CD8-positive, alpha-beta memory T cell (primary cell): ENCODE measurements at places on chromosomes 7 and 10. TPM values are rescaled to one million over a fixed set of nuclear protein-coding genes. Genes with fewer than 3 reads are reported as not detected.

LEP gene
- not detected for polyA plus RNA-seq

DNA sequence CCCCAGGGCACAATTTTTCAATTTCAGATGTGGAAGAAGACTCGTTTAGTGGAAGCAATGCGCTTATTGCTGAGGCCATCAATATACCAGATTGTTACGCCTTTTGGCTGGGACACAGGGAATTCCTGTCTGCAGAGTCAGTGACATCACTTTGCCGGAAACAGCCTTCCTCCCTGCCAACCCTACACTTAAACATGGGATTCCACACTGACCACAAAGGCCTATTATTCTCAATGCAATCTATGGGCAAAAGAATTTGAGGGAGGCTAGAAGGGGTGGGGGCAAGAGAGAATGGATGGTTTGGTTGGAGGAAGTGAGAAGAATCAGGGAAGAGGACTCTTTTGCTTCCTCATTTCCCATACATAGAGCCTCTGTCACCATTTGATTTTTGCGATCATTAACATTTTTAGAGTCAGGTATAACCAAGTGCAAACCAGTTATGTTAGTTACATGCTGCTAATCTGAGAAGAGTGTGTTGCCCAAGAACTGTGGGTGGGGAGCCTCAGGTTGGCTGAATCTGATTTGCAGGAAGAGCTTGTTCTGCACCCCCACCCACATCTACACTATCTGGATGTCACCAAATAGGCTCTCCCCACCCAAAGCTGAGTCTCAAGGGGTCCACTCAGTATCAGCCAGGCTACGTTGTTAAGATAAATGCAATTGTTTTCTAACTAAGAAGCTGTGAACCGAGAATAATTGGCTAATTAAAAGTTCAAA, 58.2 kb downstream of the ENTPD1 start:
- no peaks in the 10 kb centered on the region for H3K27me3 ChIP-seq
- H3K27ac ChIP-seq = no peak overlapping the region
- DNase-seq = no peak
- no peak overlapping the region for H3K4me3 ChIP-seq
- no peaks in the 10 kb centered on the region for H3K4me1 ChIP-seq

DNA sequence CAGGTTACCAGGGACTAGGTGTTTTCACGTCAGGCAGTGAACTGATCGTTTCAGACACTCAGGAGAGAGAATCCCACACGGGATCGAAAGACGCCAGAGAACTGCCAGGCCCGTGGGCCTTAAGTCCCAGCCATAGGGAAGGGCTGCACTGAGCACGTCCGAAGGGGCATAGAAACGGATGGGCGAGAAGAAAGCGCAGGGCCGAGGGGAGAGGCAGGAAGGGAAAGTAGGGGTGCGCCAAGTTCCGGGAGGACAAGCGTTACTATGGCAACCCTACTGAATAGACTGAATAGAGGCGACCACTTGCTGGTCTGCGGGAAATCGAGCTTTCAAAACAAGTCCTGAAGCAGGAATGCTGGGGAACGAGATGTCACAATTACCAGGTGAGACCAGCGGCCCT, 421.3 kb upstream of the NUPR2 start:
- DNase-seq = no peak
- H3K4me1 ChIP-seq = no peaks in the 10 kb centered on the region
- H3K27ac ChIP-seq = no peak overlapping the region
- H3K36me3 ChIP-seq = no peaks in the 10 kb centered on the region

- H3K27ac ChIP-seq = no peak overlapping the region
- H3K4me3 ChIP-seq = no peak overlapping the region
- H3K4me1 ChIP-seq = peaks cover 13% of the 10 kb centered on the region
- no peaks in the 10 kb centered on the region for H3K27me3 ChIP-seq
Observed at GRCh38 chr7:36116347-36117202, 36.5 kb upstream of the EEPD1 start.

OPTN gene
- 96.9 TPM for polyA plus RNA-seq

- H3K27ac ChIP-seq = no peak overlapping the region
- no peak for DNase-seq
- no peak overlapping the region for H3K4me3 ChIP-seq
- H3K36me3 ChIP-seq = no peaks in the 10 kb centered on the region
Observed at GRCh38 chr7:70005891-70006260, 407.6 kb downstream of the AUTS2 start.

DNA sequence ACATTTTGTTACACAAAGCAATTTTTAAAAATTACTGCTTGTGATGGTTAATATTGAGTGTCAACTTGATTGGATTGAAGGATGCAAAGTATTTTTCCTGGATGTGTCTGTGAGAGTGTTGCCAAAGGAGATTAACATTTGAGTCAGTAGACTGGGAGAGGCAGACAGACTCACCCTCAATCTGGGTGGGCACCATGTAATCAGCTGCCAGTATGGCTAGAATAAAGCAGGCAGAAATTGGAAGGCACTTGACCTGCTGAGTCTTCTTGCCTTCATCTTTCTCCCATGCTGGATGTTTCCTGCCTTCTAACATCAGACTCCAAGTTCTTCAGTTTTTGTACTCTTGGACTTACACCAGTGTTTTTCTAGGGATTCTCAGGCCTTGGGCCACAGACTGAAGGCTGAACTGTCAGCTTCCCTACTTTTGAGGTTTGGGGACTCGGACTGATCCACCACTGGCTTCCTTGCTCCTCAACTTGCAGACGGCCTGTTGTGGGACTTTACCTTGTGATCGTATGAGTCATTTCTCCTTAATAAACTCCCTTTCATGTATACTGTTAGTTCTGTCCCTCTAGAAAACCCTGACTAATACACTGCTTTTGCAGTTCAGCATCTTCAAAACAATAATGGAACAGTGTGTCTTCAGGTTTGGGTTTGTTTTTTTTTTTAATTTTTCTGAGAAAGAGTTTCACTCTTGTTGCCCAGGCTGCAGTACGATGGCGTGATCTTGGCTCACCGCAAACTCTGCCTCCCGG, 244.1 kb upstream of the SEMA3C start:
- no peak overlapping the region for H3K27ac ChIP-seq
- no peaks in the 10 kb centered on the region for H3K36me3 ChIP-seq
- no peaks in the 10 kb centered on the region for H3K4me1 ChIP-seq
- no peak for DNase-seq
- H3K4me3 ChIP-seq = no peak overlapping the region
- no peaks in the 10 kb centered on the region for H3K27me3 ChIP-seq

DNA sequence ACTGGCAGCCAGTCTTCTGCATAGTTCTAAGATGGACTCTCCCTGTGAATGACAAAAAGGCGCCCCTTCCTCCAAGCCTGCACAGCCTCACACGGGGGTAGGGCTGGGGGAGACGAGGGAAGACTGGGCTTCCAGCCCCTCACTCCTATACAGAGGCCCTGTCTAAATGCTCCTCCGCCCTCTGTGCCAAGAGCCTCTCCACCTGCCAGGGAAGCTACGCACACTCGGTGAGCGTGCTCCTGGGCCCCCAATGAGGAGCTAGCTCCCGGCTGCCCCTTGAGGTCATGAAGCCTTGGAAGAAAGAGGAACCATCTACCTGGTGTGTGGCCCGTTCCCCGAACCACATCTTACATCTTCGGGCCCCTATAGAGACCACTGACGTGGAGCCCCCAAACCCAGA, 54.8 kb downstream of the CRTAC1 start:
- H3K4me3 ChIP-seq = no peak overlapping the region
- DNase-seq = no peak
- no peak overlapping the region for H3K27ac ChIP-seq
- no peaks in the 10 kb centered on the region for H3K4me1 ChIP-seq

- no peak overlapping the region for H3K27ac ChIP-seq
- no peaks in the 10 kb centered on the region for H3K4me1 ChIP-seq
- H3K27me3 ChIP-seq = no peaks in the 10 kb centered on the region
Observed at GRCh38 chr10:114876169-114876568, 54.6 kb downstream of the FHIP2A start.

DNA sequence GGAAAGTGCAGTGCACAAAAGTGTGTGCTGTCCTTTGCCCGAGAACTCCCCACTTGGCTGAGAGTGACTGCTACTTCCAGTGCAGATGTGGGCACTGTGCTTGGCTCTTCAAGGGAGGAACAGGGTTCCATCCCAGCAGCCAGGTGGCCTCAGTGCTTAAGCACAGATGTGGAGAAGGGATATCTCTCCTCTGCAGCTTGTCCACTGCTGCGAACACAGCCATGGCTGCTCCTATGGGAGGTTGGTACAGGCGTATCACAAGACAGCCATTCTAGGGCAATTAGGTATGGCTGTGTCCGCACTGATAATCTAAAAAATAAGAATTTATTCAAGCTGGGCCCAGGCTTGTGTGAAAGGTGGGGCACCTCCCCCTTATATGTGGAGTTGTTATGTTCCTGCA, 66.6 kb downstream of the GLCCI1 start:
- no peak overlapping the region for H3K4me3 ChIP-seq
- no peaks in the 10 kb centered on the region for H3K27me3 ChIP-seq
- no peak for DNase-seq
- H3K27ac ChIP-seq = no peak overlapping the region
- peaks cover 10% of the 10 kb centered on the region for H3K4me1 ChIP-seq

DNA sequence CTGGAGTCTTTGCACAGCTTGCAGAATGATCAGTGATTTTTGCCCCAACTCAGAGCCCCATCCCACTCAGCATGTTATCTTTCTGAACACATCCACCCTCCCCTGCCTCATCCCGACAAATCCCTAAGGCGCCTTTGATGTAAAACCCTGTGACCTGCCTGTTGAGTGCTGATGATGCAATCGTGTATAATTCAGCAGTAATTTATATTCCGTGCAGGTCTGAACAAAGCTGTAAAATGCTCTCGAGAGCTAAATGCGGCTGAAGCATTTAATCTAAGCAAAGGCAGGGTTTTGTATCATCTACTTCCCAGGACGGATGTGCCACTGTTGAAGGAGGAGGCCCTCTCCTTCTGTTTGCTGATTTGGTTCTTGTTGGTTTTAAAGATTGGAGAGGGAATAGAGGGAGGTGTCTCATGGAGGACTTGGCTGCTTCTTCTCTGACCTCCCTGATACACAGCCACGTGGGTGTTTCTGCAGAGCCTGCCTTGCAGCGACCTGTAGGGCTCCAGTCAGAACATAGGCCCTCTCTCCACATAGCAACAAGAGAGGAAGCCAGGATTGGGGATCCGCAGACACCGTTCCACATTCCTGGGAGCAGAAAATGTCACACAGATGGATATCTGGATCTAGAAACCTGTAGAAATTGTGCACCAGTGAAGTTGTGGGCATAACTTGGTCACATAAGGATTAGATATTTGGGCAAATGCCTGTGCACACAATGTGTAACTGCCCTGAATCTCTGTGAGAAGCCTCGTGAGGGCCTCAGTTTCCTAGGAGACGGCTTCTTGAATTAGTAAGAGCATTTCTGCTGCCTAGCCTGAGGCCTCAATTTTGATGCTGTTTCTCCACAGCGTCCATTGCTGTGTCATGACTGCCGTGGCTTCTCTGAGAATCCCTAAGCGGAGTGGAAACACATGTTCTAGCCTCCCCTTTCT, 90.2 kb upstream of the AGK start:
- H3K27ac ChIP-seq = no peak overlapping the region
- H3K4me1 ChIP-seq = no peaks in the 10 kb centered on the region
- H3K4me3 ChIP-seq = no peak overlapping the region
- H3K27me3 ChIP-seq = no peaks in the 10 kb centered on the region
- no peaks in the 10 kb centered on the region for H3K36me3 ChIP-seq
- no peak for DNase-seq

TMEM229A gene
- polyA plus RNA-seq = not detected

DNA sequence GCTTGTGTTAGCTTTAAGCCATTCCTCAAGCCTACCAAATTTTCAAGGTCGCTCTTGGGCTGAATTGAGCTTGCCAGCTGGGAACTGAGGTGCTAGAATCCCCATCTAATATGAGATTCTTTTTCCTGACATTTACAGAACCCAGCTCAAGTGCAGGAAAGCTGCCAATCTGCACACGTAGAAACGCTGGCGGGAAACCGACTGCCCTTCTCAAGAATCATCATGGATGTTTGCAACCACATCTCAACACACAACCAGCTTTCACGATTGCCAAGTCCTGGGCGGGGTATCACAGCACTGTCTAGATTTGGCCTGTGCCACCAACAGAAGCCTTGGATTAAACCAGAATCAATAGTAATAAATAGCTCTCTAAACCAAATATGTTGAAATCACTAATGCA, 203.7 kb downstream of the DIP2C start:
- H3K27ac ChIP-seq = no peak overlapping the region
- H3K36me3 ChIP-seq = no peaks in the 10 kb centered on the region
- no peak for DNase-seq
- peaks cover 9% of the 10 kb centered on the region for H3K4me1 ChIP-seq
- no peaks in the 10 kb centered on the region for H3K27me3 ChIP-seq
- H3K4me3 ChIP-seq = peak overlapping the region; percentile 34

GRCh38 chr7:123230147-123230546, 30.4 kb upstream of the SLC13A1 start:
- H3K36me3 ChIP-seq = no peaks in the 10 kb centered on the region
- H3K4me3 ChIP-seq = no peak overlapping the region
- no peak overlapping the region for H3K27ac ChIP-seq
